ENCODE measurements at places on chromosomes 2 and 18.

GRCh38 chr2:95054016-95054415, 28.5 kb downstream of the MAL start:
- DNase-seq = no peak

DNA sequence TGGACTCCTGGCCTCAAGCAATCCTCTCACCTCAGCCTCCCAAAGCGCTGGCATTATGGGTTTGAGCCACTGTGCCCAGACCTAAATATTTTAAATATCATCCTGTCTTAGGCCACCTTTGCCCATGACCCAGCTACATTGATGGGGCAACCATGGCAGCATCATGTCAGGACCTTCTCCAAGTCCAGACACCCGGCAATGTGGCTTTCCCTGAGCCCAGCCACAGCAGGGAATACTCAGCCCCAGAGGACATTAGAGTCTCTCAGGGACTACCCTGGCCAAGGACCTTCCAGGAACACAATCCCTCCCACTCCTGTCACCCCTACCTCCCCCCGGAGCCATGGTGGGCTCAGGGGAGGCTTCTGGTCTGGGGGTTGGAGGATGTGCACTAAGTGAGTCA, 72.8 kb downstream of the SMAD7 start:
- DNase-seq = no peak

- no peak for DNase-seq
These were observed 299.3 kb downstream of the OSR1 start for GRCh38 chr2:19059076-19059475.

DNA sequence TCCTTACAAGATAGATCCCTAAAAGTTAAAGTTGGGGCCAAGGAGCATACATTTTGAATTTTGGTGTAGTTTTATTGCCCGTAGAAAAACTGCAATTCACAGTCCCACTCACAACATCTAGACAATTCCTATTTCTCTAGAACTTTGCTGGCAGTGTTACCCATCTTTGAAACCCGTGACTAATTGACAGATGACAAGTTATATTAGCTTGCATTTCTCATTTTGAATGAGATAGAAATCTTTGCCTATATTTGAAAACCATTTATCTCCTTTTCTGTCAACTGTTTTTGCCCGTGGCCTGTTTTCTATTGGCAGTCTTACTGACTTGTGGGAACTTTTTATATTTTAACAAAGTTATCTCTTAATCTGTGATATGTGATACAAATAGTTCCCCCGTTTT, 50.0 kb downstream of the OXER1 start:
- no peak for DNase-seq

DNA sequence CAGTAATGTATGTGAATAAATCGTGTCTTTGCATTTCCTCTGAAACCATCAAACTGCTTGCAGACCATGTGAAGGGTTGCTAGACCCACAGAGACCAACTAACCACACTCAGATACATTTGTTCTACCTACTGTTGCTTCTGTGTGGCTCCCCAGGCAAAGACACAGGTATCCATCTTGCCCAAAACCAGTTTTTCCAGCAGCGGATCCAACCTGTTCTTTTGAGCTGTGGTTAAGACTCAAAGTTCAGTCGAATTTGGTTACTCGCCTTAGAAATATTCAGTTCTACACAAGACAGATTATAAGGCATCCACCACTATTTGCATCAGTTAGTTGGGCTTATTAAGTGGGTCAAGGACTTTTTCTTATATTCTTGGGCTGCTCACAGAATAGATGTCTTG, 276.2 kb upstream of the EPHA4 start:
- DNase-seq = no peak
